SIG-M5 (cell line): ENCODE measurements at places on chromosomes 11 and 22.

DNA sequence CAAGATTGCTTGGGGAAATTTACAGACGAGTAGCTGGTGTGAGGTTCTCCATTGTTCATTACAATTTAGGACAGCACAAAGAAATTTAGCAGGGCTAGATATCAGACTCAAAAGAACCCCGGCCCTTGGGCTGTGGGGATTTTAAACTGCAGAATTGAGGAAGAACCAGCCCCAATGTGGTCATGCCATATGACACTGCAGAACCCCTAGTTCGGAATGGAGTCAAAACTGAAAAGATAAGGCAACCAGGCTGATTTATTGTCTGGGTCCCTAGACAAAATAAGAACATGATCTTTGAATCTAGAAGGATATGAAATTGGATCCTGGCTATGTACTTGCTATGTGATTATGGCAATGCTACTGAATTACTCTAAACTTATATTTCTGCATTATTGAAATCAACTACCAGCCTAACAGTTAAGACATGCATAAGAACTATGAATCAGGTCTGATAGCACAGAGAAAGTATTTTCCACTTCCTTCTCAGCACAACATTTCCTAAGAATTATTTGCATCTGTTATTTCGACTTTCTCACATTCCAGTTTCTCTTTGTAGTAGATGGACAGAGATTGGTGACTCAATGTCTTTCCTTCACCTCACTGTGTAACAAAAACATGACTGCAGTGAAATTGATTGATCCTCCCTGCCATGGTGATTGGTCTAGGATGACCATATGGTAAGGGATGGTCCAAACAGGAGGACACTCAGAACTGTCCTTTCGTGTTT is 13.2 kb downstream of the MMP3 start:
- no peak for DNase-seq

GRCh38 chr11:101390539-101390938 is 193.3 kb downstream of the TRPC6 start:
- DNase-seq: no peak

DNA sequence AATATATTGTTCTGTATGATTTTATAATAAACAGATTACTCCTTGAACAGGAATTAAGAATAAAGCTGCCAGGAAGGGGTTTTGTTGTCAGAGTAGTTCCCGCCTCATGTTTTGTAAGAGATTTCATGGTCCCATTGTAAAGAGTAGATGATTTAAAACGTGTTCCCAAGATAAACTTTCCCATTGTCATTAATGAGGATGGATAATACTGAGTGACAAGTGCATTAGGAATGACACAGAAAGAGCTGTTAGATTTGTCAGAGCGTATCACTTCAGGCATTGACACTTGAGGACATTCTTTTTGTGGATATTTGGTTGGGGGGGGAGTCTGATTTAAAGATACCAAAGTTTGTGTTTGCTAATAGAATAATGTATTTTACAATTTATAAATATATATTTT is 147.0 kb downstream of the PAX6 start:
- DNase-seq: no peak

DNA sequence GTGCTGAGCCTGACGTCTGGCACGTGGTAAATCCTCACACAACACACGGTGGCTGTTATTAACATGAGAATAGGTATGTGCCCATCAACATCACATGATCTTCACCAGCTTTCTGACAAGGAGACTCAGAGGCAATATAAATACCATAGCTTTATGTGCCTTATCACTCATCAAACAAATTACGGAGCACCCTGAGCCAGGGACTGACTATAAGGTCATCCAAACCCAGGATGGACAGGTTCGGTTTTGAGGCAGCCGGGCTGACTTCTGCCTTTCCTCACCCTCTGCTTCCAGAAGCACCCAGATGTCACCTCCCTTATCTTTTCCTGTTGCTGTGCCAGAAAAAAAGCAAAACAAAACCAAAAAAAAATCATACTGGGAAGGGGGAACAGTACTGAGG is 5.7 kb upstream of the PLAAT3 start:
- DNase-seq: no peak

DNA sequence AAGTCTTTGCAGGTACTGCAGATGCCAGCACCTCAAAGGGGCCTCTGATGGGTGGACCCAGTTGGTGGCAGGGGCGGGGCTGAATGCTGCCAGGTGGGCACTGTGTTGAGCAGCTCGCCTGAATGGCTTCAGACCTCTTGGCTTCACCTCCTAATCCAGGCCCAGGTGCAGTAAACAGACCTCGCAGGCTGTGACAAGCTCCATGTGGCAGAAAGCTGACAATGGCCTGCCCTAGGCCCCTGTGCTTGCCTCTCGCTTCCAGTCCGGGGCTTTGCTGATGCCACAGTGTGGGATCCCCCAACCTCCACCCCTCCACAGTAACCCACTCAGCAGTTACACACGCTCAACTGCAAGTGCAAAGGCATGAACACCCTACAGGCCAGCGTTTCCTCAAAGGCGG is 9.4 kb downstream of the IGLL1 start:
- DNase-seq: no peak

GRCh38 chr11:108852701-108853100 is 187.8 kb downstream of the DDX10 start:
- DNase-seq: no peak

GRCh38 chr11:117657794-117658193 is 139.2 kb downstream of the DSCAML1 start:
- DNase-seq: no peak

DNA sequence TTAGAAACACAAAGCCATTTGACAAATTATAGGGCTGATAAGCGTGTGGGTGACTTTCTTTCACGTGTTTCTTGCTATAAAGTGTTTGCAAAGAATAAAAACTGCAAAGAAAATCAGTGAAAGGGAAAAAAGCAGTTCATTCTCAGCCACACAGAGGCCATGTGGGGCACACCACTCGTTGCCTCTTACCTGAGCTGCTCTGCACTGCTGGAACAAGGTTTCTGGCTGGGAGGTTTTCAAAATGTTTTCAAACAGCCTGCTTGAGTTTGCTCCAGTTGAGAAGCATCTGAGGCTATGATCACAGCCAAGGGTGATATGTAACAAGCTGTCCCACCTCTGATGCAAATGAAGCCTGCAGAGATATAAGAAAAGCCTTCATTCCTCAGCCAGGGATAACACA is 14.7 kb upstream of the VSIG10L2 start:
- no peak for DNase-seq

DNA sequence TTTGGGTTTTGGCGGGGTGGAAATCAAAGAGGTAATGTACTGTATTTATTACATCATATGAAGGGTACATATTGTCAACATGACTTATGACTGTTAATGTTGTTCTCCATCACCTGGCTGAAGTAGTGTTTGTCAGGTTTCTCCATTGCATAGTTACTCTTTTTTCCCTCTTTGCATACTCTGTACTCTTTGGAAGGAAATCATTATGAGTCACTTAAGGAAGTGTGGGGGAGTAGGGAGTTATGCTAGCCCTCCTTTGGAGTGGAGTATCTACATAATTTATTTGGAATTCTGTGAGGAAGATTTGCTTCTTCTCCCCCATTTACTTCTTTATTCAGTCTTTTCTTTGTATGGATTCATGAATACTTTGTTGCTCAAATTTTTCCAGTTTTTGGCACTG is 3.6 kb upstream of the PGR start:
- no peak for DNase-seq

- no peak for DNase-seq
These were observed 46.9 kb downstream of the ME3 start for GRCh38 chr11:86625544-86625943.

DNA sequence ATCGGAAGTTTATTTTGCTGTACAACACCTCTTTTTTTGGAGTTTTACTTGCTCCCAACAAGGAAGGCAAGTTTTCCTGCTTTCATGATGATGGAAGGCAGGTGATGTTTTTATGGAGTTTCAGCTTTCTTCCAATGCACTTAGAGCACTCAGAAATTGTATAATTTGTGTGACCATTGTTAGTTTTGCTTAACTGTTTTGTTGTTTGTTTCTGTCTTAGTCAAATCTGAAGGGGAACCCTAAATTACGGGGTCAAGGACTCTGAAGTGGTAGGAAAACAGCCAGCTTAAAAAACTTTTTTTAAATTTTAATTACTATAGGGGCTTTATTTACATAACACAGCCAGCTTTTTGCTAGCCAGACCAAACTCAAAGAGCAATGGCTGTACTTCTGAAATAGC is 14.7 kb downstream of the APOL6 start:
- DNase-seq: no peak

- DNase-seq: no peak
These were observed 31.2 kb upstream of the SMIM35 start for GRCh38 chr11:118117790-118118601.

DNA sequence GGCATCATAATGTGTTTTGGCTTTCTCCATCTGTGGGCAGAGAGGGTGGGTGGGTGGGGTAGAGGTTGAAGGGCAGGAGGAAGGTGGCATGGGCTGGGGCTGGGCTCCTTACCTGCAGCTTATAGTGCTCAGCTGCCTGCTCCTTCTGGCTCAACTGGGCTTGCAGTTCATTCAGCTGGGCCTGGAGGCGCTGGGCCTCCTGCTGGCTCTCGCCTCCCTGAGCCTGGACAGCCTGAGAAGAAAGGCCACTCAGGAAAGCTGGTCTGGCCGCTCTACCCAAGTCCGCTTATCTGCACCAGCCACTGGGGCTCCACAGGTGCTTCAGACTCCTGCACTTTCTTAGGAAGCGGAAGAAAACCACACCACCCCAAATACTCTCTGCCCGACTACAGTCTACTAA is 10.4 kb downstream of the IL18BP start:
- no peak for DNase-seq

- DNase-seq: no peak
These were observed 40.1 kb downstream of the OSBP start for GRCh38 chr11:59575505-59575904.

DNA sequence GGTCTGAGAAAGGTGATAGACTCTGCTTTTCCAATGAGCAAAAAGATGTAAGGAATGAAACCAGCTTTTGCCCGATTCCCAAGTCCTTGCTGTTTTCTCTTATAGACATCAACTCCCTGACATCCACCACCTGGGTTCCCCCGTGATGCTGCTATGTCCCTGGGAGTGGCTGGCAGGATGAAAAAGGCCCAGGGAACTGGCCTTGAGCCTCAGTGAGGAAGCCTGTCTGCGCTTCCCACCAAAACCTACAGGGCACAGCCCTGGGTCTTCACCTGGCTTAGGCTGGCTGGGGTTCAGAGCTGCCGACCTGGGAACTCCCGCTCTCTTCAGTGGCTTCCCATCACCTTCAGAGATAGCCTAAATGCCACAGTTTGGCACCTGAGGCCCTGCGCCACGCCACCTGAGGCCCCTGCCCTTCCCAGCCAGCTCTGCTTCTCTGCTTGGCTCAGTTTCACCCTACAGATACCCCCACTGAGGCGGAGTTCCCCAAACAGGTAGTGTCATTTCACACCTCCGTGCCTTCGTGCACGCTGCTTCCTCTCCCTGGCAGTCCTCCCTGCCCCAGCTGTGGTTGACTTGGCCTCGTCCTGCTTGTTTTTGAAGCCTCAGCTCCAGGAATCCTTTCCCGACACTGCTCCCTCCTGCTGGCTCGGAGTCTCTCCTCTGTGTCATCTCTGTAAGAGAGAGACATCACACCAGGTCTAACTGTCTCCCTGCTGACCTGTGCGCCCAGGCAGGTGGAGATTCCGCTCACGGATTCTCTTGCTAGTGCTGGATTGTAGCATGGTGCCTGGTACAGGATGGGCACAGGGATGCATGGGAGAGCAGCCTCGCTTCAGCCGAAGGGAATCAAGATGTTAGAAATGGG is 10.7 kb downstream of the SLC37A2 start:
- DNase-seq: no peak

- no peak for DNase-seq
These were observed at the start of gene KCNA4 for GRCh38 chr11:30016588-30017363. TSS of gene KCNA4 (minus strand) at chr11:30017030. CDS start at chr11:30012678, 4,352 bp downstream.

GRCh38 chr11:1199751-1200610 is 22.9 kb upstream of the MUC5B start:
- no peak for DNase-seq

- DNase-seq: no peak
These were observed 144.4 kb upstream of the LARGE1 start for GRCh38 chr22:34064696-34065095.

DNA sequence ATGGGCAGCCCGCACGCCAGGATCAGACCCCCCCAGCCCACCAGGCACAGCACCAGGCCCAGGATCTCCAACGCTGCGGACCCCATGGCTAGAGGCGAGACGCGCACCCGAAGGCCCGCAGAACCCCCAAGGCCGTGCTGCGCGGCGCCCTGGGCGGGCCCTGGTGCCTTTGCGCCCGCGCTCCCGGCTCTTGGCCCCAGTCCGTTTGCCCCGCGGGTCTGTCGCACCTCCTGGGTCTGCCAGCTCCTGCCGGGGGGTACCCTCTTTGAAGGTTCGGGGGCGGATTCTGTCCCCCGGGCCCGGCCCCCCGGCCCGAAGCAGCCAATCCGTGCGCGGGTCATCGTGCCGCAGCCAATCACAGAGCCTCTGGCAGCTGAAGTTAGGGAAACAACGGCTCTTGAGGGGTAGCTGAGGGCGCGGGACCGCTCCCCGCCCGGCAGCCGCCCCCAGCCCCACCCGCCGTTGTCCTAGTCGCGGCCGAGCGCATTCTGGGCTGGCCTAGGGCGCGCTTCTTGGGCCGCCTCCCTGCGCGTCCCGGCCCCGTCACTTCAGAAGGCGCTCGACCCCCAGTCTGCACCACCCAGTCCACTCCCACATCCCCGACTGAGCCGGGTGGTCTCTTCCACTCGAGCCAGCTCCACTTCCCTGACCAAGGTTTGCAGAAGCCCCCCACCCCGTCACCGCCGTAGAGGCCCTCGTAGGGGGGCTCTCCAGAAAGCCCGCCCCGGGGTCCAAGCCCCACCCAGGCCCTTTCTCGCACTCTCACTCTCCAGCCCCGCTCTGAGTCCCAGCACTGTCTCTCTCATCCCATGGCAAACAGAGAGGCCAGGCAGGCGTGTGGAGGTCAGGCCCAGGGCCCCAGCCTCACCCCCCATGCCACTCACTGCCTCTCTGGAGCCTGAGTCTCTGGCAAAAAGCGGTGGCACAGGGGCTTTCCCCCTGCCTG is at the start of gene CLDN5:
Gene CLDN5 (minus strand): TSS at position 241 of the 946 bp plus-strand sequence. CDS start 155 bp downstream, at position 86.
- DNase-seq: no peak

DNA sequence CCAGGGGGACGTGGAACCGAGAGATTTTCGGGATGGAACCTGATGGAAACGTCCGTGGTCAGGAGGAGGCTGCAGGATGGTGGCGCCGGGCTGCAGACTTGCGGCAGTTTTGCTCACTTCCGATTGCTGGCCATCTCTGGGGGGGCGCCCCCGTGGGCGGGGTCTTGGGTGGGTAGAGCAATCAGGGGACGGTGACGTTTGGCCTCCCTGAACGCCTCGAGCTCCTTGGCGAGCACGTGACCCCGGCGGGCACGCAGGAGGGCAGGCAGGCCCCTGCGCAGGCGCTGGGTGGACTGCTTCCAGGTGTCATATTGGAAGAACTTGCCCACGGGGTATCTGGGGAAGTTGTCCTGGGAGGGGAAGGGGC is 6.3 kb downstream of the IGF2 start:
- no peak for DNase-seq

- DNase-seq: no peak
These were observed 181.0 kb downstream of the MN1 start for GRCh38 chr22:27620367-27621154.

GRCh38 chr11:127071606-127072005 is 71.0 kb upstream of the KIRREL3 start:
- DNase-seq: no peak

- DNase-seq: no peak
These were observed 28.0 kb downstream of the MYBPC3 start for GRCh38 chr11:47324520-47324919.

GRCh38 chr11:76162336-76163288 is 43.7 kb downstream of the WNT11 start:
- DNase-seq: no peak

GRCh38 chr22:23836281-23836680 is 2.5 kb downstream of the DERL3 start:
- no peak for DNase-seq

- DNase-seq: no peak
These were observed 1.2 kb downstream of the SOX10 start for GRCh38 chr22:37982938-37983859.
